IPS DF 6.9 (cell line): ENCODE measurements at places on chromosomes 4 and X.
A peak's percentile ranks its signal among the peaks of the same experiment; 100 is the strongest.

GRCh38 chrX:53265771-53266574 is 15.4 kb downstream of the IQSEC2 start:
- H3K27me3 ChIP-seq: no peaks in the 10 kb centered on the region
- no peak overlapping the region for H3K27ac ChIP-seq
- no peaks in the 10 kb centered on the region; the same call in 1 of the 2 replicates for H3K4me1 ChIP-seq
- no peak for DNase-seq
- no peaks in the 10 kb centered on the region for H3K36me3 ChIP-seq

GRCh38 chrX:132423323-132423722 is 65.5 kb downstream of the MBNL3 start:
- H3K4me1 ChIP-seq: no peaks in the 10 kb centered on the region
- no peak overlapping the region for H3K27ac ChIP-seq
- no peak overlapping the region for H3K4me3 ChIP-seq
- H3K36me3 ChIP-seq: no peaks in the 10 kb centered on the region

- no peaks in the 10 kb centered on the region; the same call in 1 of the 2 replicates for H3K4me1 ChIP-seq
- peak; percentile 20 for DNase-seq
- no peaks in the 10 kb centered on the region for H3K36me3 ChIP-seq
- H3K4me3 ChIP-seq: no peak overlapping the region
Measured at GRCh38 chr4:156169011-156169410, 215.3 kb upstream of the CTSO start.

DNA sequence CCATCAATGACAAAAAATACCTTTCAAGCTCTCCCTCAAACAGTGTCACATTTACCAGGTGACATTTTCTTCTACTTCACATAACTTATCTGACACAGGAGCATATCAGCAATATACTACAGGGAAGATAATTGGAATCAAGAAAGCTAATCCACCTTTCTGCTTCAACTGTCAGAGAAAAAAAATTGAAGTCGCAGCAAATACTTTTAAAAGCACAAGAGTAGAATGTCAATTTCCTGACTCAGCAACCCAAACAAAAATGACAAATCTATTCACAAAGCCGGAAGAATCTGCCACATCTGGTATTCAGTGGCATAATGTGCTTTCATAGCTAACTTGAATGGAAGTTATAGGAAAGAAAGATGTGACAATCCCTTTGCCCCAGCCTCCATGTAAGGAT is 36.7 kb downstream of the AGA start:
- no peaks in the 10 kb centered on the region for H3K4me1 ChIP-seq
- H3K27me3 ChIP-seq: no peaks in the 10 kb centered on the region
- no peak for DNase-seq

GRCh38 chr4:107600436-107600835 is 119.6 kb downstream of the PAPSS1 start:
- no peak for DNase-seq
- no peak overlapping the region for H3K4me3 ChIP-seq
- H3K4me1 ChIP-seq: no peaks in the 10 kb centered on the region
- H3K27ac ChIP-seq: no peak overlapping the region
- H3K27me3 ChIP-seq: no peaks in the 10 kb centered on the region
- H3K36me3 ChIP-seq: no peaks in the 10 kb centered on the region

GRCh38 chr4:17561195-17561909 is 15.6 kb upstream of the LAP3 start:
- H3K4me1 ChIP-seq: no peaks in the 10 kb centered on the region
- no peak for DNase-seq
- no peaks in the 10 kb centered on the region for H3K27me3 ChIP-seq
